ENCODE measurements at places on chromosomes 5 and 9.

- no peak for DNase-seq
Observed at GRCh38 chr5:113900816-113901215, 387.3 kb downstream of the YTHDC2 start.

DNA sequence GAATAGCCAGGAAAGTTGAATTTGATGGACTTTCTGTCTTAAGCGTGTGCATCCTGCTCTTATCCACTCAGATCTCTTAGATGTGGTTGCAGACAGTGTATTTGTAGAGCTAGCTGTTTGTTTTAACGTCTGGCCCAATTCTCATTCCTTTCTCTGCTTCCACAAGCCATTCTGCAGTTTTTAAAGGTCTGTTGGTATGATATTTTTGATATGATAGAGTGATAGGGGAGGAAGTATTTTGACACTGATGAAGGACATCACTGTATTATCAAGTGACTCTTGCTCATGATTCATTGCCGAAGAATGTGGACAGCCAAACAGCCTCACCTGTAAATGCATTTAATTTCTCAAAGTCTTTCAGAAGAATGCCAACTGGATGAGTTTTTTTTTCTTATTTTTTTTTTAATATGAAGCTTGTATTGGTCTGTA lies 4.5 kb downstream of the TJP2 start:
- no peak for DNase-seq

DNA sequence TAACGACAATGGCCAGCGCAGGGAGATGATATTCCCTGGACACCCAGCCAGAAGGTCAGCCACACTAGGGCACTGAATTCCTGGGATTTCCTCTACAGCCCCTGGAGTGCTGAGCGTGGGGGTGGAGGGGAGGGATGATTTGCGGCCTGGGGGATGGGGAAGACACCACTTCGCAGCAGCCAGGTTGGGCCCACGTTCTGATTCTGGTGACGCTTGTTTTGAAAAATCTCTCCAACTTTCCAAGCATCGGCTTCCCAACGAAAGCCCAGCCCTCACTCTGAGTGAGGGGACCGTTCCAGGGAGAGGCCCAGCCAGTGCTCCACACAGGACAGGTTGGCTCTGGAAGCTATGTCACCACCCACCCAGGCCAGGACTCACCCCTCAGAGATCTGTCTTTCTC lies 5.4 kb downstream of the GFPT2 start:
- no peak for DNase-seq

- DNase-seq: no peak
Observed at GRCh38 chr9:108967916-108968315, 33.7 kb downstream of the ABITRAM start.

- DNase-seq: no peak
Observed at GRCh38 chr5:90889325-90889600, 330.7 kb downstream of the ADGRV1 start.

DNA sequence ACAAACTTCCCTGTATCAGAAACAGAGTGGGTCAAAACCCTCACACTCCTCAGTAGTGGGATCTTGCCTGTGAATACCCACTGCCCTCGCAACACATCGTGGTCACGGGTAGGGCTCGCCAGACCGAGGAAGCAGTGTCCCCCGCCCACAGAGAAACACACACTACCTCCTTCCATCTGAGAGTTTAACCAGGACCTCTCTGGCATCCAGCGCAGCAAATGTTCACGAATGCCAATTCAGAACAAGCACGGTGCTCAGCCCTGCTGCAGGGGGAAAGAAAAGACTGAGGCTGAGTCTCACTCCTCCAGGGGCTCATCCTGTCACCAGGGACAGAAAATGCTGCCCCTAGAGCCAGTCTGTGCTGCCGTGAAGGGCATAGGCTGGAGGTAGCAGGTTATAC lies 42.5 kb upstream of the SYNPO start:
- no peak for DNase-seq

DNA sequence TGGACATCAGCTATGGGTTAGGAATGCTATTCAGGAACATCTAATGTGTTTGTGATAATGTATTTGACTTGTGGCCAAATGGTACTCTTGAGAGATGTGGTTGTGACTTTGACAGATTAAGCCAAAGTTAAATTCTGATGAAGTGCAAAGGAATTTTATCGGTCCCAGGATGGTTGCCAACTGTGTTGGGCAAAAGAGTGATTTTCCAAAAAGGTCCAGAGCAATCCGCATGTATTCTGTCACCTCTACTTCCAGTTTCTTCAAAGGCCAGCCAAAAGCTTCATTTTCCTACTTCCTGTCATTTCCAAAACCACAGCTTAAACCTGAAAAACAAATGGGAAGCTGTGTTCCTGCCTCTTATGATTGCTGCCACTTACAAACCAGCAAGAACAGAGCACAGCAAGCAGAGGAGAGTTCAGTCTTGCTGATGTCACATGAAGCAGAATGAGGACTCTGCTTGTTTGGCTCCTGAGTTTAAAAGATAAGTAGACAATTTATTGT lies 59.8 kb downstream of the MARCHF3 start:
- no peak for DNase-seq

GRCh38 chr5:68433923-68434879 lies 218.6 kb downstream of the PIK3R1 start:
- peak; percentile 95 for DNase-seq

- no peak for DNase-seq
Observed at GRCh38 chr5:132406144-132406783, 36.8 kb downstream of the SLC22A5 start.
